ENCODE measurements at places on chromosomes 11 and 22.
A peak's percentile ranks its signal among the peaks of the same experiment; 100 is the strongest.

- no peak for DNase-seq
Measured at GRCh38 chr11:15115686-15116085, 963 bp downstream of the INSC start.

DNA sequence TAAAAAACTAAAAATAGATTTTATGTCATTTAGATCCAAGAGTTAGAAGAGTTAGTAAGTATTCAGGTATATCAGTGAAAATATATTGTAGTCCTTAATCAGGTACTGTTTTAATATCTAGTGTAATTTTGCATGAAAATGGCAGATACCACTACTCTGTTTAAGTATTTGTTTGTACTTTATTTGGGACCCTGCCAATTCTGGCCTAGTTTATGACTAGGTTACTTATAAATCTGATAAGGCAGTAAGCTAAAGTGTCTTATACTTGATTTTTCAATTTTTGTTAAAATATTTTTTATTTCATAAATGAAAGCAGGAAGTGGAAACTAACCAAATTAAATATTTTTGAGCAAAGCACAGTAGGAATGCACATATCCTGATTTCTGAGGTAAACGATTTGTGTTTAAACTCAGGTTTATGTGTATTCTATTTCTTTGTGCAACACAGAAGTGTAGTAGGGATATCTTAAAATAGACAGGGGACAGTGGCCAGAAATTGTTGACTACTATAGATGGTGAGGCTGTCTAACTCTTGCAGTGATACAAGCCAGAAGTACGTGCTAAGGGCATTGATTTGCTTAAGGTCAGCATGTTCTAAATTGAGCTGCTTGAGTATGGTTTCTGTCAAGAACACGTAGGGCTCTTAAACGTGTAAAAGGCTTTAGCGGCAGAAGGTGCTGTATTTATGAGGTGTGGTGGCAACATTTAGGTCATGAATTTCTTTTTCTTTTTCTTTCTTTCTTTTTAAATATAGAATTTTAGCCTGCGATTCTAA lies 34.0 kb downstream of the HIPK3 start:
- no peak for DNase-seq

DNA sequence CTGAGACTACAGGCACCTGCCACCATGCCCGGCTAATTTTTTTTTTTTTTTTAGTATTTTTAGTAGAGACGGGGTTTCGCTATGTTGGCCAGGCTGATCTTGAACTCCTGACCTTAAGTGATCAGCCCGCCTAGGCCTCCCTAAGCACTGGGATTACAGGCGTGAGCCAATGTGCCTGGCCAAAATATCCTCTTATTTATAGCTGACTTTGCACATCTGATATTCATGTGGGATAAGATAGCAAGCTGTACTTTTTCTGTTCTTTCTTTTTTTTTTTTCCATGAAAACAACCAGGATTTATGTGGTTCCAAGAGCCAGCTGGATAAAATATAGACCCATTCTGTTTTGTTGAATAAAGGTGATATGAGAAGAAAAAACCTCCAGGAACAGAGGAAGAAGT lies 12.1 kb upstream of the XBP1 start:
- no peak for DNase-seq

DNA sequence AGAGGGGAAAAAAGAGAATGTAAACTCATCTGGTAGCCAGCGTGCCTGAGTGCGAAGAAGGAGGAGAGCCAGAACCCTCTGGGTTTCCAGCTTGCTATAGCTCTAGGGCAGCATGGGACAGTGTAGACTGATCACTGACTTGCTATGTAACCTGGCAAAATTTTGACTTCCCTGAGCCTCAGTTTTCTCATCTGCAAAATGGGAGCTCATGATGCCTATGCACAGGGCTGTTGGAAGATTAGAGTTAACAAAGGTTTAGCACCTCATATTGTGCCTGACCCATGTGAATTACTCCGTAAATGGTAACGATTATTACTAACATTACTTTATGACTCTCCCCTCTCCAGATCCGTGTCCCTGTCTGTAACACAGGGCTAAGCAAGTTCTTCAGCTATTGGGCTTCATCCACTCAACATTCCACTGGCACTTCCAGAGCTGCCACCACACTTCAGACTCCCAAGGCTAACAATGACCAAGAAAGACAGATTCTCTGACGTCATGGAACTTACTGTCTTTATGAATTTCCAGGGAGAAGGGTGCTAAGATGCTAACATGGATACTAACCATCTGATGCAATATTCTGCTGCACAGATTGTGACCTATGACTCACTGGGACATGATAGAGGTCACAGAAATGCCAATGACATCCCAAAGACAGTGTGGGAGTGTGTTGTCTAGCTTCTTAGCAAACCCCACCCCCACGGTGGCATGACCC lies 195.2 kb downstream of the TRIM29 start:
- no peak for DNase-seq

GRCh38 chr11:72776844-72777754 lies 16.7 kb downstream of the STARD10 start:
- DNase-seq = no peak

DNA sequence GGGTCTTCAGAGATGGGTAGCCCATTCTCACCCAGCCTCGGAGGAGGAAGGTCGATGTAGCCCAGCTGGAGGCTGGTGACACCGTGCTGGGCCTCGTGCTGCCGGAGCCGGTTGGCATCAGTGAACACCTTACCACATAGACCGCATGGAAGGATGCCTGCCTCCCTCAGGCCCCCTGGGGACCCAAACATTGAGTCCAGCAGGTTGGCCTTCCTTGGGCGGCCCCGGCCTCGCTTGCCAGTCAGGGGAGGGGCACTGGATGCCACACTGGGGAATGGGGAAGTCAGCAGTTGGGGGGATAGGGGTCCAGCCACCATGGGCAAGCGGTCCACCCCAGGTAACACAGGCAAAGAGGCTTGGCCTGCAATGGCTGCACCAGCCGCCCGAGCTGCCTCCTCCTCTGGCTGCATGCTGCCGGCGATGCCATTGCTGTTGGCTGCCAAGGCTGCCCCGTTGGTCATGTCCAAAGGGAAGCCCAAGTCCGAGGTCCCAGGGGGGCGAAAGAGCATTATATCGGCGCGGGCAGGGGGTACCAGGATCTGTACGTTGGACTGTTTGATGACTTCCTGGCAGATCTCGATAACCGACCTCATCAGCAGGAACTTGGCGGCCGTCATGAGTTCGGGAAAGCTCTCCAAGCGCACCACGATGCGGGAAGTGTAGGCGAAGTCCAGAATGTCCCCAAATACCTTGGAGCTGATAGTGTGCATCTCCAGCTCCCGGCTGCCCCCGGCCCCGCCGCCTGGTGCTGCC lies 1.4 kb downstream of the PATZ1 start:
- peak; percentile 12 for DNase-seq

DNA sequence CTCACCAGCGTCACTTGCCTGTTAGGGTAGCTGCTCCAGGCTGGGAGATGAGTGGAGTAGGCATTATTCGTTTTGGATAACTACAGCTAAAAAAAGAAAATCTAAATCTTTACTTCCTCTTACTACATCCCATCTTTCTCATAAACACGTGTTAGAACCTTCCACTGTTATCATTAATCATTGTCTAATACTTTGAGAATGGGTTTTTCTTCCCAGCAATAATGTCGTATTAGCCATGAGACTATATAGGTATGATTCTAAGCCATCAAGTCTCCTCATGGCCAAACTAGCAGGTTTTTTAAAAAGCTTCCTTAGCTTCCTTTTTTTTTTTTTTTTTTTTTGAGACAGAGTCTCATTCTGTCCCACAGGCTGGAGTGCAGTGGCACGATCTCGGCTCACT lies 3.9 kb upstream of the TEF start:
- DNase-seq = no peak

DNA sequence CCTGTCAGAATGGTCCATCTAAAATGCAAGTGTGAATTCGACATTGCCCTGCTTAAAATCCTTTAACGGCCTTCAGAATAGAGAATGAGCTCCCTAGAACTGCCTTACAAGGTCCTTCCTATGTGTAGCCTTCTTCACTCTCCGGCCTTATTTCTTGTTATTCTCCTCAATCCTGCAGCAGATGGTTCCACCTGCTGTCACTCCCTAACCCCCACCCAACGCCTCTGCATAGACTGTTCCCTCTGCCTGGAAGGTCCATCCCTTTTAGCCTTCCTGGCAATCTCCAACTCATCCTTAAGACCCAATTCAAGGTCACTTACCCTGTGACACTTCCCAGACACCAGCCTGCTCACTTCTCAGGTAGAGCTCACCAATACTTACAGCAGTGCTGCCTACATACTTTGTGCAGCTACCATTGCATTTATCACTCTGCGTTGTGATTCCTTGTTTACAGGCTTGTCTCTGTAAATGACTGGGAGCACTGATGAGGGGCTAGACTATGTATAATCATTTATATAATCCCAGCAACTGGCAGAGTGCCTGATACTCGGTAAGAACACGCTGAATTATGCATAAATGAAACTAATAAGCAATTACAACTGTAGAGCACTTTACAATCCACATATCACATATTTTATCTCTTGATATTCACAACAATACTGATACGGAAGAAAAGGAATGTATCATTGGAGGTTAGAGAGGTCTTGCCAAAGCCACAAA lies 58.9 kb downstream of the CLPB start:
- no peak for DNase-seq

DNA sequence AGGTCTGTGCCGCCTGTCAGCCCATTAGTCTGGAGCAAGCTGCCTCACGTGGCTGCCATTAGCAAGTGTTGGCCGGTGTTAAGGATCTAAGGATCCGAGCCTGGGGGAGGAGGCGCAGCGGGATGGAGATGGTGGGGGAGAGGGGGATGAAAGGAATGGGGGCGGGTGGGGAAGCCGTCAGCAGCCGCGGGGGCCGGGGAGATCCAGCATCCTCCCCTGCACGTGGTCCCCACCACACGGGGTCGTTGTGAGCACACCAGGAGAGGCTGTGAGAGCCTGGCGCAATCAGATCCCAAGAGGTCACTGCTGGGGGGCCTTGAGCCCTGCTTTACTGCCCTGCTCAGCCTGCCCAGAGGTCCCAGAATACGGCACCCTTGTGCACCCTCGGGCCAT lies 7.3 kb downstream of the CABP7 start:
- no peak for DNase-seq

GRCh38 chr11:20672575-20672974 lies 3.2 kb downstream of the NELL1 start:
- DNase-seq = no peak

DNA sequence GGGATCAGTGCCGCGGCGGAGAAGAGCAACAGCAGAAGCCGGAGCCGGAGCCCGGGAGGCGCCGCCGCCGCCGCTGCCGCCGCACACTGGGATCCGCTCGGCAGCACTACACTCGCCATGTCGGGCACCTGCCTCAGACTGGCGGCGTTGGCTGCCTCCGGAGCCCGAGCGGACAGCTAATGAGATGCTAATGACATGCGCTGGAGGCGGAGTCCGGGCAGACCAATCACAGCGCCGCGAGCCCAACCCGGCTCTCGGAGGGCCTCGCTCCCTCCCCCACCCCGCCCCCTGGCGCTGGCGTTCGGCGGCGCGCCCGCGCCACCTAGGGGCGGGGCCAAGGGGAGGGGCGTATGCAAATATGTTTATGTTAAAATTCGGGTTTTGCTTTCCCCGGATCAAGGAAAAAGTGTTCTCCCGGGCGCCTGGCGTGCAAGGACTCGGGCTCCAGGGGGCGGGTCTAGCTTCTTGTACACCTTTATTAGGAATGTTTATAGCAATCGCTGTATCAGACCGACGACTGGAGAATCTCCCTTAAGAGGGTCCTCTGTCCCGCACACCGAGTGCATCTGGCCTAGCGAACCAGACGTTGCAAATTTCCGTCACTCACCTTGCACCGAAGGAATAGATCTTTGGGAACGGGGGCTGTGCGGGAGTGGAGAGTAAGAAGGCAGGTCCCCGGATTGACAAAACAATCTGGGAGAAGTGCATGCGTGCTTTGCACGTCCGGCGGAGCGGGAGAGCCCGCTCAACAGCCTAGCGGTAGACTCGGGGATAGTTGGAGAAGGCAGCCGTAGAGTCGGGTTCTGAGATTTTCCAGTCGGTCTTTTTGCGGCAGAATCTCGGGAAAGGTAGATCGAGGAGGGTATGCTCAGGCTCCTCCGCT lies at the start of gene CADM1:
TSS of gene CADM1 (minus strand) at position 140 of the 883 bp plus-strand sequence.
- peak; percentile 70 for DNase-seq

- no peak for DNase-seq
Measured at GRCh38 chr11:103923451-103923931, 112.9 kb upstream of the DDI1 start.

DNA sequence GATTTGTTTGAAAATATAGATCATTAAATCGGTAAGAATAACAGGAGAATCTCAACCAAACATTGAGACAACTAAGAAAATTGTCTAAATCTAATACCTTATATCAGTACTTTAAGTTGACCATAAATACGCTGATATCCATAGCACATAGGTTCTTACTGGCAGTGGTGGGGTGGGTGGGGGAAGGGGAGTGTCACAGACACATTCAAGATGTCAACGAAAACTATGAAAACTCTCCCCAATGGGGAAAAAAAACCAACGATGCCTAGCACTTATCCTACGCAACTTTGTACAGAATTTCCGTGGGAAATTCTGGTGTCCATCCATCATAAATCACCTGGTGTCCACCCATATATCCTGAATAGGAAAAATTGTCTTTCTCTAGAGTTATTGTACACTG lies 6.2 kb downstream of the GRAP2 start:
- DNase-seq = no peak

DNA sequence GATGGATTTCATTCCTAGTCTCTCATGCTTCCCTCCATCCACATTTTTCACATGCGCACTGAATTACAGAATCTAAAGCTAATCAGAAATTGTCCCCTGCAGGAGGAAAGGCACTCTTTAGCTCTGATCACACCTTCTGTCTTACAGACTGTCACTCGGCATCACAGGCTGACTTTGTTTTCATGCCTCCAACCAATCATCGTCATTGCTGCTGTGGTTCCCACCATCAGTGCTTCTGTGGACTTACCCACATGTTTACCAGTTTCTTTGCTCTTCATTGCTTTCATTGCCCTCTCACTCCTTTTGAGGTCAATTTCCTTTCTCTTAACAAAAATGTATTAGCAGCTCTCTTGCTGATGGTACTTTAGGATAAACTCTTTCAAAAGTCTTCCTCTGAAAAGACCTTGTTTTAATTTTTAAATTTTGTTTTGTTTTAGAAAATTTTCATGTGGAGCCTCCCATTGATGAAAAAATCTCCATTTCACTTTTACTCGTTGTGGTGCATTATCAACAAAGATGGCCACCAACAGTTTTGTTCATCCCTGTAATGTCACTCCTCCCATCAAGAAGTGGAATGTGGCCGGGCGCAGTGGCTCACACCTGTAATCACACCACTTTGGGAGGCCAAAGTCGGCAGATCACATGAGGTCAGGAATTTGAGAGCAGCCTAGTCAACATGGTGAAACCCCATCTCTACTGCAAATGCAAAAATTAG lies 20.2 kb upstream of the TREH start:
- no peak for DNase-seq

GRCh38 chr11:444396-445144 lies 2.8 kb upstream of the ANO9 start:
- no peak for DNase-seq

- DNase-seq = no peak
Measured at GRCh38 chr11:68932933-68933577, 29.4 kb downstream of the IGHMBP2 start.

DNA sequence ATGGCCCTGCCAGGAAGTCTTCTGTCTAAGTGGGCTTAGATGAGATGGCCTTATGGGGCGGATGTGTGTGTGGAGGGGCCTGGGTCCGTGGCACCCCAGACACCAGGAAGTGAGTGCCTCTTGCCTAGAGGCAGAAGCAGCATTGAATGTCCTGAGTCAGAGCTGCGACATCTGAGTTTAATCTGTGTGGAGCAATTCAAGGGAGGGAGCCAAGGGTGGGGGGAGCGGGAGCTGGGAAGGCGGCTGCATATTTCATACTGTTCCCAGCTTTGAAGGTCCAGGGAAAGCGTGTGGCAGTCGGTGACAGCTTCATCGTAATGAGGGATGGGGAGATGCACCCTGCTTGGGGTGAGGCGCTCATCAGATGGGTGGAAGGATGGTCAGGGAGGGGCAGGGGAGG lies 73.5 kb upstream of the THY1 start:
- no peak for DNase-seq
